ENCODE measurements at places on chromosomes 1 and 21. TPM values are rescaled to one million over a fixed set of nuclear protein-coding genes. Genes with fewer than 3 reads are reported as not detected.

HEYL gene
- total RNA-seq: 3.1 TPM

AMY1A gene
- not detected for total RNA-seq

MXRA8 gene
- 0.36 TPM for total RNA-seq

TMEM125 gene
- total RNA-seq: not detected

MYBPHL gene
- not detected for total RNA-seq

LCK gene
- total RNA-seq: 0.06 TPM

COL8A2 gene
- total RNA-seq: 0.10 TPM

ERMAP gene
- total RNA-seq: 3.8 TPM

KRTAP10-11 gene
- total RNA-seq: not detected

CRP gene
- not detected for total RNA-seq

P3H1 gene
- 26.4 TPM for total RNA-seq

DDAH1 gene
- total RNA-seq: 7.1 TPM

SLC9A1 gene
- total RNA-seq: 15.9 TPM

DMRTA2 gene
- total RNA-seq: 0.10 TPM

DLGAP3 gene
- total RNA-seq: 0.10 TPM

OSCP1 gene
- 7.4 TPM for total RNA-seq

TSPAN2 gene
- 1.3 TPM for total RNA-seq

C1QTNF12 gene
- 1.5 TPM for total RNA-seq

AP4B1 gene
- total RNA-seq: 8.1 TPM

S1PR1 gene
- total RNA-seq: 0.08 TPM

KCND3 gene
- total RNA-seq: not detected

PLA2G2C gene
- total RNA-seq: not detected

PARP1 gene
- total RNA-seq: 104 TPM

KCNE2 gene
- not detected for total RNA-seq

ERICH3 gene
- total RNA-seq: not detected

PNRC2 gene
- total RNA-seq: 39.1 TPM

STYXL2 gene
- not detected for total RNA-seq

BRINP3 gene
- total RNA-seq: not detected

MLLT11 gene
- total RNA-seq: 13.5 TPM

SELP gene
- total RNA-seq: not detected

AZIN2 gene
- total RNA-seq: 0.86 TPM

TMCC2 gene
- 1.4 TPM for total RNA-seq

GPATCH2 gene
- 9.5 TPM for total RNA-seq

CFAP74 gene
- 0.06 TPM for total RNA-seq

KCNC4 gene
- 2.8 TPM for total RNA-seq

B4GALT2 gene
- 69.8 TPM for total RNA-seq

RIMS3 gene
- 1.3 TPM for total RNA-seq

TEX35 gene
- total RNA-seq: 0.09 TPM

NBPF3 gene
- 5.9 TPM for total RNA-seq

PLCH2 gene
- total RNA-seq: 0.40 TPM

IVL gene
- total RNA-seq: not detected

ANKRD35 gene
- total RNA-seq: not detected

ARTN gene
- total RNA-seq: 0.33 TPM

RAB29 gene
- total RNA-seq: 11.6 TPM

LCE1C gene
- total RNA-seq: not detected

TAGLN2 gene
- 1,040 TPM for total RNA-seq

BLACAT1 gene
- total RNA-seq: not detected

Measured in A549 treated with AZD2906 at 1 μM for 4 hours (cell line).